ENCODE measurements at places on chromosomes 1 and 21.

- DNase-seq = no peak
Observed at GRCh38 chr1:51421964-51422363, 91.6 kb upstream of the TTC39A start.

GRCh38 chr1:86419277-86419903 lies 4.6 kb upstream of the CLCA2 start:
- no peak for DNase-seq

GRCh38 chr1:47440599-47441081 lies 2.8 kb downstream of the FOXD2 start:
- no peak for DNase-seq

GRCh38 chr1:153612111-153612754 lies 704 bp downstream of the S100A16 start:
- DNase-seq = no peak

DNA sequence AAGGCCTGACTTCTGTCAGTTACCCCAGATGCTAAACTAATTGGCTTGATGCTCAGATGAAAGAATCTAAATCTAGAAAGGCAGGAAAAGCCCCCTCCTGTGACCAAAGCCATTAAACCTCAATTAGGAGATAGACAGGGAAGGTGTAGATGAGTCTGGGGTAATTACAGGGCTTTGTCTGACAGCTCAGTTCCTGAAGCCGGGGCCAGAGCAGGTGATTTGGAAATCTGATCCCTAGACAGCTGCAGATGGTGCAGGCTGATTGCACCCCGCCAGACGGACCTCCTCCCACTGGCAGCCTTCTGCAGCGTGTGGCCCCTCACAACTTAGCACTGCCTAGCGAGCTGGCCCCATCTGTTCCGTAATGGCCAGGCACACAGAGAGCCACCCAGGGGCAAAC lies 395.1 kb downstream of the HLX start:
- DNase-seq = no peak

DNA sequence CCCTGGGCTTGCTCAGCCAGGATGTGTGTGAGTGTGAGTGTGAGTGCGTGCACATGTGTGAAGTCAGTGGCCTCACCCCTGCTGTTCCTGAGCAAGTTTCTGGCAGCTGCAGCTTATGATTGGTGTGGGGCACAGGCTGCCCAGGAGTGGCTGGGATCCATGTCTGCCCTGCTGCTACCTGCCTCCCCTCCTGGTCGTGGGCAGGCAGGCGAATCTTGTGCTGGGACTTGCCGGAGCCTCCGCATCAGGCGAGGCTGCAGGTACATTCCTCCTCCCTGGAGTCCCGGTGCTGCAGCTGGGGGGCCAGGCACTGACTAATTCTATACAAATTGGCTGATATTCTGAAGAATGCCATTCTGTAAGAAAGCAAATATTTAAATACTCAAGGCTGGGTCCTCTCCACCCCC lies 85.6 kb upstream of the WNT4 start:
- DNase-seq = no peak

DNA sequence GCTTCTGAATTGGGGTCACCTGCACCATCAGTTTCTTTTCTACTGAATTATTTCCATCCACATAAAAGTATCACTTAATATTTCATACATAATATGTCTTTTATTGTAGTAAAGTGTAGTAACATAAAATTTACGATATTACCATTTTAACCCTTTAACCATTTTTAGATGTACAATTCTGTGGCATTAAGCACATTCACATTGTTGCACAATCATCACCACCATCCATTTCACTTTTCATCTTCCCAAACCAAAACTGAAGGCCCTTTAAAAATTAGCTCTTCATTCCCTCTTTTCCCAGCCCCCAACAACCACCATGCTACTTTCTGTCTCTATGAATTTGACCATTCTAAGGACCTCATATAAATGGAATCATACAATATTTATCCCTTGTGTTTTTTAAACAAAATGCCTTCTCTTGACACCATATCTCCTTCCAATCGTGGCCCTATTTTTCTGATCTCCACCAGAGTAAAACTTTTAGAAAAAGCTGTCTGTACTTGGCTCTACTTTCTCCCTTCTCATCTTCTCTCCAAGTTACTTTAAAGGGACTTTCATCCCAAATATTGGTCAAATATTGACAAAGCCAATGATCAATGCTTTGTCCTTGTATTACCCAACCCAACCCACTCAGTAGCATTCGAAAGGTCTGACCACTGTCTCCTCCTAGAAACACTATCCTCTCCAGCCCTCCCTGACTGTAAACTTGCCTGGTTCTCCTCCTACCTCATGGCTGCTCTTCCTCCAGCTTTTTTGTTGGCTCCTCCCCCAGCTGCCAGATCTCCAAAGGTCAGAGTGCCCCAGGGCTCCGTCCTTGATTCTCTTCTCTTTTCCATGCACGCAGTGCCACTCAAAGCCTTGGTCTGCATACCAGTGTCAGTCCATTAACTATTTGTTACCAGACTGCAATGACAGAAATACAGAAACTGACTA lies 44.7 kb downstream of the SLC30A10 start:
- no peak for DNase-seq

DNA sequence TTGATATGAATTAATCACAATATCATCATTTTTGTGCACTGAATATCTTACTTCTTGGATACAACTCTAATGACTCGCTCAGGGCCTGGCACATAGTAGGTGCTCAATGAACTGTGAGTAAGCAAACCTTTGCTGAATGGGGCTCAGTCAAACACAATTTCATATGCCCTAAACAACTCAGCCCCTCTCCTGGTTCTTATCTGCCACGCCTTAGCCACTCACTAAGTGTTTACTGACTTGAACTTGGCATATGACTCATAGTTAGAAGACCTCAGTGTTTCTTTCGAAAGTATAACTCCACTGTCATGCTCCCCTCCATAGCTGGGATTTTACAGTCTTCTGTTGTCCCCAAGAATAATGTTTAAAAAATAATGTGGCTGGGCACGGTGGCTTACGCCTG lies 4.8 kb upstream of the IFNLR1 start:
- no peak for DNase-seq

- no peak for DNase-seq
Observed at GRCh38 chr1:79198832-79199231, 192.3 kb upstream of the ADGRL4 start.

- no peak for DNase-seq
Observed at GRCh38 chr1:98055457-98055856, 134.6 kb upstream of the DPYD start.

DNA sequence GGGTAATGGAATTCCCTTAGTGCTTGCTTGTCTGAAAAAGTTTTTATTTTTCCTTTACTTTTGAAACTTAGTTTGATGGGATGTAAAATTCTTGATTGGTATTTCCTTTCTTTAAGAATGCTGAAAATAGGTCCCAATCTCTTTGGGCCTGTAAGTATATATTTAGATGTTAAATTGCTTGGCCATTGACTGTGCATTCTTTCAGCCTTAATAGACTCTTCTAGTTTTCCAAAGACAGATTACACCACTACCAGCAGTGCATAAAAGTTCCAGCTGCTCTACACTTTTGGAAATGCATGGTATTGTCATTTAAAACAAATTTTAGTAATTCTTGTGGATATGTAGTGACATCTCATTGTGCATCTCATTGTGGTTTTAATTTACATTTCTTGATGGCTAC lies 464.8 kb upstream of the USP24 start:
- DNase-seq = no peak

GRCh38 chr1:61299463-61299862 lies 217.1 kb downstream of the NFIA start:
- DNase-seq = no peak
